ENCODE measurements at places on chromosomes 16 and 17.

- no peak for DNase-seq
Measured at GRCh38 chr17:73522696-73523095, 121.5 kb downstream of the SDK2 start.

DNA sequence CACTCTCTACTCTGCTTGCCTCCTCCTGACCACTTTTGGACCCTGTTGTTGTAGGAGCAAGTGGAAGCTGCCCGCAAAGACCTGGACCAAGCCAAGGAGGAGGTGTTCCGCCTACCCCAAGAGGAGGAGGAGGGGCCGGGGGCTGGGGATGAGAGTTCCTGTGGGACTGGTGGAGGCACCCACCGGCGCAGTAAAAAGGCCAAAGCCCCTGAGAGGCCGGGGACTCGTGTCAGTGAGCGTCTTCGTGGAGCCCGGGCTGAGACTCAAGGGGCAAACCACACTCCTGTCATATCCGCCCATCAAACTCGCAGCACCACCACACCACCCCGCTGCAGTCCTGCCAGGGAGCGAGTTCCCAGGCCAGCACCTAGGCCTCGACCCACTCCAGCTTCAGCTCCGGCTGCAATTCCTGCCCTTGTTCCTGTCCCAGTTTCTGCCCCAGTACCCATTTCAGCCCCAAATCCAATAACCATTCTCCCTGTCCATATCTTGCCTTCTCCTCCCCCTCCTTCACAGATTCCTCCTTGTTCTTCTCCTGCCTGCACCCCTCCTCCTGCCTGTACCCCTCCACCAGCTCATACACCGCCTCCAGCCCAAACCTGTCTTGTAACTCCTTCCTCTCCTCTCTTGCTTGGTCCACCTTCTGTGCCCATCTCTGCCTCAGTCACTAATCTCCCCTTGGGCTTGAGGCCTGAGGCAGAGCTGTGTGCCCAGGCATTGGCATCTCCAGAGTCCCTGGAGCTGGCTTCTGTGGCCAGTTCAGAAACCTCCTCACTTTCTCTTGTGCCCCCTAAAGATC is 11.0 kb upstream of the PHKG2 start:
- no peak for DNase-seq

- peak; percentile 11 for DNase-seq
Measured at GRCh38 chr17:6551869-6552531, 4.4 kb downstream of the PITPNM3 start.

GRCh38 chr16:1277617-1278282 is 21.9 kb downstream of the TPSD1 start:
- no peak for DNase-seq

DNA sequence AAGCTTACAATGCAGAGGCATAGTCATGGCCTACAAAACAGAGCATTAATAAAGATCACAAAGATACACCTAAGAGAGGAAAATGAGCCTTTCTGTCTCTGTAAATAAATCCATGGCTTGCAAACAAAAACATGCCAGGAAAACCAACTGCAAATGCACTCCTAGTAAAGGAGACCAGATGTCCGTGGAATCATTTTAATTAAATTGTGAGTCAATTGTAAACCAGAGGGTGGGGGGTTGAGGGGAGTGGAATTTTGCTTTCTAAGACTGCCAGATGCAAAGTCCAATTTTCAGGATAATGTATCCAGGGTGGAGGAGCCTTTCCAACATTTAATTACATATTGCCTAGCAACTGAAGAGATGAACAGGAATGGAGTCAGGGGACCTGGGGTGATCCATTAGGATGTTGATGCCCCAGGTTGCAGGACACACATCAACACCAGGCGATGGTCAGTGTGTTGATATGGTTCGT is 390.3 kb upstream of the CCL2 start:
- DNase-seq = no peak

DNA sequence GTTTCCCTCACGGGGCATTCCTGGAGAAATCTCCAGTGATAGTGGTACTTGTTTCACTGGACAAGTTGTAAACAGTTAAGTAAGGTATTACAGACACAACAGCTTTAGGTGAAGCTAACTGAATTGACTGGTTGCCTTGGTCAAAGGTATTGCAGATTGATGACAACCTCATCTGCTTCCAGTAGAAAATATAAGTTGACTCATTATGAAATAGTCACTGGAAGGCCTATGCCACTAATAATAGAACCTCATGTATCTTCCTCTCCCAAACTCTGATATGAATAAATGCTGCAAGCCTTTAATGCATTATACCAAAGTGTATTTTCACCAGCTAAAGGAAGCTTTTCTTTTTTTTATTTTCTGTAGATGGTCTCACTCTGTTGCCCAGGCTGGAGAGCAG is 44.8 kb downstream of the GLG1 start:
- DNase-seq = no peak

DNA sequence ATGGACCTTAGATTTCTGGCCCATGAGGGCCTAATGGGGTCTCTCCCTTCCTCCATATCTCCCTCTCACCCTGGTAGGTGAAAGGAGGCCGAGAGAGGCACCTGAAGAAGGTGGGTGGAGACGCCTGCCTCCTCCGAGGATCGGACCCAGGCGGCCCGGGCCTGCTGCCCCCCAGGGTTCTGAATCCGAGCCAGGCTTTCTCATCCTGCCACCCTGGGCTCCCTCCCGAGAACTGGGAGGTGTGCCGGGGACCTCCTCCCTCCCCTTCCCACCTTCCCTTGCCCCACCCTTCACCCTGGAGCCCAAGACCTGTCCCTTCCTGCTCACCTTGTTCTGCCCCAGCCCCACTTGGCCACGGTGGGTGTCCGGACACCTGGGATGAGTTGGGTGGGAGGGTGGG is 5.0 kb downstream of the FBXL19 start:
- DNase-seq = no peak

DNA sequence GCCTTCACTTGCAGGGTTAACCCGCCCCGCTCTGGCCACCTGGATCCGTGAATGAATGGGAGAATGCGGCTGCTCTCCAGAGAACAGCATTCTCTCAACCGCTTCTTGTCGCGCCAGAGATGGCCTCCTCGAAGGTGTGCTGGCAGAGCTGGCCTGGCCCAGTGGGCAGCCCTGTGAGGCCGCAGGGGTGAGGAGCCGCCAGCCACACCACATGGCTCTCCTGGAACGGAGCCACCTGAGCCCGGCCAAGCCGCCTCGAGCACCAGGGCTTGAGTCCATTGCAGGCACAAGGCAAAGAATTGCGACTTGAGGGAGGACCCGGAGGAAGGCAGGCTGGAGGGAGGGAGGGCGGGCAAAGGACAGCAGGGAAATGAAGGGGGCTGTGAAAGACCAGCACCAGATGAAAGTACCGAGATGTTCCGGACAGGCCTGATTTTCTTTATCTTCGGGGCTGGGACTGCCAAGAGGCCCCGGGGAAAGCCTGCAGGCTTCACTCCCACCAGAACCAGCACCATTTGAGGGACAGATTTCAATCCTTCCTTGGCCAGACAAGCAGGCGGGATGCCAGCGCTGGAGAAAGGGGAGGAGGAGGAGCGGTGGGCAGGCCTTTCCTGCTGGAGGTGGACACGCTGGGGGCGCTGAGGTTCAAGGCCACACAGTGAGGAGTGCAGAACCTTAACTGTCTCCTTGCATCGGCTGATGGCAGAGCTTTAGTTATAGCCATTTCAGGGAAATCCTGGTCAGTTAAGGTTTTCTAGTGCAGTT is 69.4 kb downstream of the MRC2 start:
- DNase-seq = no peak

- no peak for DNase-seq
Measured at GRCh38 chr17:81049973-81050551, 15.1 kb downstream of the BAIAP2 start.

DNA sequence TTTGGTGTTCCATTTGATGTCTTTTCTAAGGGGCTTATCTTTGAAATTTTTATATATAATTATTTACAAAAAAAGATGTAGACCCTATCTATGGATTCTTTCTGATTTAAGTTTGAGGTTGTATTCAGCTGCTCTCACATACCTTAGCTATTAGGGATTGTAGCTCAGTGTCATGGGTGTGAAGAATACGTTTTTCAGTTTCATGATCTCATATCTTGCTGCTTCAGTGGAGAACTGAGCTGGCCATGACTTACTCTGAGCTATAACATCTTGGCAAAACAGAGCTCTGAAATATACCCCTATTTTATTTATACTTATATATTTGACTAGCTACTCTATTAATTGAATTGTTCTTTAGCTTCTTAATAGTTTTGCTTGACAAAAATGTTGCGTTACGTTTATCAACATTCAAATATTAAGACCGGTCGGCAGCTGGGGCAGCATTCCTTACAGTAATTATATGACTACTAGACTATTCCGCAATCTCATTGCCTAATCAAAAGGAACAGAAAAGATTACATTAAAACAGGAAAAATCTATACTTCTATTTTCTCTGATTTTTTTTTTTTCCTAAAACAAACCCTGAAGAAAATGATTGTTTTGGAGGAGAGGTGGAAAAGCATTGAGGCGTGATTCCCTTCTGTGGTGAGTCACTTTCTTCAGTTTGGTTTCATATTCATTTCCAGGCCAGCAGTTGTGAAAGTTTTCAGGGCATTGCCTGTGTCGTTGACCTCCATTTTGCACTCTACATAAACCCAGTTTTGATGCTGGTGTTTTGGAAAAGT is 24.1 kb upstream of the KRT24 start:
- DNase-seq = no peak

GRCh38 chr17:12727881-12728280 is 61.4 kb upstream of the ARHGAP44 start:
- no peak for DNase-seq
